HCEC 1CT (cell line): ENCODE measurements at places on chromosomes 11 and 22.

- no peak for DNase-seq
Observed at GRCh38 chr11:131916638-131917037, 546.2 kb downstream of the NTM start.

DNA sequence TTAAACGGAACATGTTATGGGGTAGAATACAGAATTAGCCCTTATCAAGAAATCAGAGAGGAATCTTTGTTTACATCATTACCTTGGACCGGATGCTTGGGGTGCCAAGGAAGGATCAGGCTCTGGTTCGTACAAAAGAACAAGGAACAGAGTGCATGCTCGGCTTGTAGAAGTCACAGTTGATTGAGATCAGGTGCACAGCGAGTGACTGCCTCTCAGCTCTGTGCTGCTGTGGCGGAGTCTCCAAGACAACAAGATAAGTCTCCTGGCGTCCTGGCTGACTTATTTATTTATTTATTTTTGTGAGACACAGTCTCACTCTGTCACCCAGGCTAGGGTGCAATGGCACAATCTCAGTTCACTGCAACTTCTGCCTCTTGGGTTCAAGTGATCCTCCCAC is 31.8 kb downstream of the GLB1L2 start:
- no peak for DNase-seq

GRCh38 chr11:93757924-93758865 is 16.7 kb downstream of the C11orf54 start:
- no peak for DNase-seq

GRCh38 chr11:113994077-113994954 is 19.4 kb downstream of the HTR3A start:
- no peak for DNase-seq

GRCh38 chr22:22111267-22111751 is 128.7 kb upstream of the TOP3B start:
- DNase-seq: peak; percentile 69

DNA sequence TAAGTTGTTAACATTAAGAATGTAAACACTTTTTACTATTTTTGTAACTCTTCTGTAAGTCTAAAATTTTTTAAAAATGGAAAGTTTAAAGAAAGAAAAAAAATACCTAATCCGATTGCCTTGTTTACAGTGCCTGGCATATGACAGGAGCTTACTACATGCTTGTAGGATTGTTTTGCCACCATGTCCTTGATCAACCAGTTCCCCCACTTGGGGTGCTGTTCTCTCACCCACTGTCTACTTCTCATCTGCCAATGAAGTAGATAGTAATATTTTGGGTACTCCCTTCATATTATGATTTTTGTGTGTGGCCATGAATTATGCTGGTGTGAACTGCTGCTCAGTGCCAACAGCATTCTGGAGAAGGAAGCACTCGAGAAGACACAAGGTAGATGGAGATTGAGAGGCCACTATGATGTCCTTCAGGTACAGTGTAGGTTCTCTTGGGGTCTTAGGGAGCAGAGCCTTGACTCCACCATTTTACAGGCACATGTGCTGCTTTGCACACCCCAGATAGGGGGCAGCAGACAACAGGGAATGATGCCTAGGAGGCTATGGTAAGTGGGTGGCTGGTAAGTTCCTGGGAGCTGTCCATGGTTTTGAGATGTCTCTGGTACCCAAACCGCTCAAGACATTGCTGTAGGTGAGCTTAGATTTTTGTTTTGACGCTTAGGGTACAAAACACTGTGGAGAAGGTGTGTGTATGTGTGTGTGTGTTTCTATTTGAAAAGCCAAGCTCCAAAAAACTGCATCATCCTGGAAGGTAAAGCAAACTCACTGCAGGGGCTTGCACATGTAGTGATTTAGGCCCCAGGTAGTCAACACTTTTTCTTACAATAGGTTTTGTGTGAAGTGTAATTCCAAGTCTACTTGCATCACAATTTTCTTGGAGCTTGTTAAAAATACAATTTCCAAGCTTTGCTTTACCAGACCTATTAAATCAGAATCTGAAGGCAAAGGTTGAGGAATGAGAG is 494.5 kb upstream of the LARGE1 start:
- no peak for DNase-seq

- DNase-seq: no peak
Observed at GRCh38 chr11:37544491-37544890, 946.5 kb upstream of the RAG2 start.

GRCh38 chr22:36352803-36353507 is 34.8 kb downstream of the MYH9 start:
- DNase-seq: peak; percentile 78

DNA sequence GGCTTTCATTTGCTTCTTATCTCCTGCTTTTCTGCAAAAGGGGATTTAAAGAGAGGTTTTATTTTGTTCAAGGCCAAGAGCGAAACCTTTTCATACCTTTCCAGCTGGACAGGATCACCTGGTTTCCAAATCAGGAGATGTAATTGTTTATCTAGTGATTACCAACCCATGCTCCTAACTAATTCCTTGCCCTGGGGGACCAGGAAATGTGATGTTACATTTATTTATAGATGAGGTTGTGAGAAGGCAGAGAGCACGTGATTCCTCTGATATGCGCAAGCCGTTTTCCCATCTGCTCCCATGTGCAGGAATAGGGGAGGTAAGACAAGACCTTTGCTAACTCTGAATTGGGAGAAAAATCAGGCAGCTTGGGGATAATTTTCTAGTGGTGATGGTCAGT is 507.2 kb upstream of the LARGE1 start:
- no peak for DNase-seq

DNA sequence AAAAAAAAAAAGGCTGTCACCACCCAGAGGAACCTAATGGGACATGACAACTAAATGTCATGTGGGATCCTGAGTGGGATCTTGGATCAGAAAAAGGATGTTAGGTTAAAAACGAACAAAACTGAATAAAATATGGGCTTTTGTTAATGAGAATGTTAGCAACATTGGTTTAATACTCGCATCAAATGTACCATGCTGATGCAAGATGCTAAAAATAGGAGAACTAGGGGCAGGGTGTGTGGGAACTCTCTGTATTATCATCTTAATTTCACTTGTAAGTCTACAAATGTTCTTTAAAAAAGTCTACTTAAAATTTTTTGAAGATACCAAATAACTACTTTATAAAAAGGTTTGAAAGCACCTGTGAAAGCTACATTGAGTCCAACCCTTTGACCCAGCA is 88.8 kb upstream of the PRR5 start:
- no peak for DNase-seq
